Stimulated activated CD8-positive, alpha-beta memory T cell treated with anti-CD3 and anti-CD28 coated beads, Interleukin-4, amount 100 ng/mL, for 1 hour (primary cell): ENCODE measurements at places on chromosomes 1 and 21.

GRCh38 chr1:247268390-247269045, 12.6 kb downstream of the VN1R5 start:
- DNase-seq: no peak

DNA sequence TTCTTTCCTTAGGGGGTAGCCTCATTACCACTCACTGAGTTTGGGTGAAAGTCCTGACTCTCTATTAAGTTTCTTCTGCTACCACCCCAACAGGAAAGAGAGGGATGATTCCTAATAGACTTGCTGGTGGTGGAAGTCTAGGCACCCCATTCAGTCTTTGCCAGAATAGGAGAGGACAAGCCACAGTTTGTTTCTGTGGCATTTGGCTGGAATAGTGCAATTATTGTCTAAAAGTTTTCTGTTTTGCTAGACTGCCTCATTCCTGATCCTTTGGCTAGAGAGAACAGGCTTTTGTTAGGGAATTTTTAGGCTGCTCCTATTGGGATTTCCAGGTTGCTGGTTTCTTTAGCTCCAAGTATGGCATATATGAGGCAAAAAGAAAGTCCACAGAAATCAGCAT, 9.9 kb upstream of the HJV start:
- DNase-seq: no peak

DNA sequence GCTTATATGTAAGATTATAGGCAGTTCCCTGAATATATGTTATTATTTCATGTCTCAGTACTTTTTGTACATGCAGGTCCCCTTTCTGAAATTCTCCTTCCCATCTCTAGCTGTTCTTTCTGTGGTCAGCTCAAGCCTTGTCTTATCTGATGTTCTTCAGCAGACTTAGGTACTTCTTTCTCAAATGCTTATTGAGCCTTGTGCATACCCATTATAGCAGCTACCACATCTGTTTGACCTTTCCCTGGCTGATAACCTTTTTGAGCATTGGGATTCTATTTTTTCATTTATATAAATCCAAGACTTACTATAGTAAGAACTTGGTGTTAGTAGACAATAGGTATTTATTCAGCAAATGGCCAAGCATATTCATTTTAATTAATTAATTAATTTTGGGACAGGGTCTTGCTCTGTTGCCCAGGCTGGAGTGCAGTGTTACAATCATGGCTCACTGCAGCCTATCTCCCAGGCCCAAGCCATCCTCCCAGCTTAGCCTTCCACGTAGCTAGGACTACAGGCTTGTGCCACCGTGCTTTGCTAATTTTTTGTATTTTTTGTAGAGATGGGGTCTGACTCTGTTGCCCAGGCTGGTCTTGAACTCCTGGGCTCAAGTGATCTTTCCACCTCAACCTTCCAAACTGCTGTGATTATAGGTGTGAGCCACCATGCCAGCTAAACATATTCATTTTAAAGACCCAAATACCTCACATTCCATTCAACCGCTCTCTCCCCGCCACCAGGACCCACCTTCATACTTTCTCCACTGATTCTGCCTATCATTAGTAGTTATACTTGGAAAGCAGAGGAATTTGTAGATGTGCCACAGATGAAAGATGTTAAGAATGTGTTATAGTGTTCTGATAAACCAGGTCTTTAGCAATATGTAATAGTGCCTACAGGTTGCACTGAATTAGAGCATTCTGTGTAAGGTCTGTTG, 16.7 kb downstream of the TIPRL start:
- no peak for DNase-seq

- DNase-seq: no peak
Observed at GRCh38 chr1:148166558-148167492, 14.7 kb upstream of the NBPF11 start.

DNA sequence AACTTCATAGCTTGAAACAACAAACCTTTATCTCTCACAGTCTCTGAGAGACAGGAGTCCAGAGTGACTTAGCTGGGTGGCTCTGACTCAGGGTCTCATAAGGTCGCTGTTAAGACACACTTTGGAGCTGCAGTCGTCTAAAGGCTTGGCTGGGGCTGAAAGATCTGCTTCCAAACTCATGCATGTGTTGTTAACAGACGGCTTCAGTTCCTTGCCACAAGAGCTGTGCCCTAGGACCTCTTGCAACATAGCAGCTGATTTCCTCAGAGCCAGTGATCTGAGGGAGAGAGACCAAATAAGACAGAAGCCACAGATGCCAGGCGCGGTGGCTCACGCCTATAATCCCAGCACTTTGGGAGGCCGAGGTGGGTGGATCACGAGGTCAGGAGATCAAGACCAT, 176.8 kb downstream of the DISC1 start:
- no peak for DNase-seq

DNA sequence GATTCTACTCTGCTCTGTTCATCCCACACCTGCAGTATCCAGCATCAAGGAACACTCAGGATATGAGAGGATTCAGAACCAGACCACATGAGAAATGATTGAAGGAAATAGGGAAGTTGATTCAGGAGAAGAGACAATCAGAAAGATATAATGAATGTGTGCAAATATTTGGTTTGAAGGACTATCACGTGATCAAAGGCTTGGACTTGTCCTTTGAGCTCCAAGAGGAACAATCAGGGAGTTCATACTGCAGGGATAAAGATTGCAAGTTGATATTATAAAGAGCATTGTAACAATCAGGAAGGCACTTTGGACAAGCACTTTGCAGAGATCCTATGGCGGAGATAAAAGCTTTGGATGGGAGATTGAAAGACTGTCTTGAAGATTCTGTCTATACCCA, 13.9 kb upstream of the PIGM start:
- no peak for DNase-seq

GRCh38 chr1:107394301-107394700, 253.5 kb downstream of the NTNG1 start:
- no peak for DNase-seq

DNA sequence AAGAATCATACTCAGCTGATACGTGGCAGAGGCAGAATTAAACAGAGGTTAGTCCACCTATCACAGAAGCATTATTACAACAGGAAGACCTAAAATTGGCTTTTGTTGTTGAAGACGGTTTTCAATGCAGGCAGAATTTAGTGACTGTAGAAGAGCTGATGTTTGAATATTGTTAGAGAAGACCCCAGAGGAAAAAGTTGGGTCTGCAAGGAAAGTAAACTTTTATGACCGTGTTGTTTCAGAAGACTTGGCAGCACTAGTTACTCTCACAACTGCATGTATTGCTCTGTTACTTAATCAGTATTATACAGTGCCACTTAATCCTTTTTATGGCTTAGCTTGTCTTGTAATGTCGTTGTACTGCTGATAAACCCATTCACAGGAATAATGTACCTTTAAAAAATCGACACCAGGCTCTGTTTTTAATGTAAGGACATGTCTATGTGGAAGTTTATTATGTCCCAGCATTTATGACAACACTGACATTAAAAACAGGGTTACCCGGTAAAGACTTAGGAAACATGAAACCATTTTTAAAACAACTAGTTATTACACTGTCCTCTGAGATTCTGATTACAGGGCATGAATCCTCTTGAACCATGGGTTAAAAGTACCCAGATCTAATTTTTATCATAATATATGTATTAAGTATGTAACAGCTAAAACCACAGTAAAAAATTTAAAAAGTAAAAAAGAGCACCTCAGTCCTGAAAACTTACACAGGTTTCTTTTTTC, 235.4 kb downstream of the TTLL7 start:
- DNase-seq: no peak

DNA sequence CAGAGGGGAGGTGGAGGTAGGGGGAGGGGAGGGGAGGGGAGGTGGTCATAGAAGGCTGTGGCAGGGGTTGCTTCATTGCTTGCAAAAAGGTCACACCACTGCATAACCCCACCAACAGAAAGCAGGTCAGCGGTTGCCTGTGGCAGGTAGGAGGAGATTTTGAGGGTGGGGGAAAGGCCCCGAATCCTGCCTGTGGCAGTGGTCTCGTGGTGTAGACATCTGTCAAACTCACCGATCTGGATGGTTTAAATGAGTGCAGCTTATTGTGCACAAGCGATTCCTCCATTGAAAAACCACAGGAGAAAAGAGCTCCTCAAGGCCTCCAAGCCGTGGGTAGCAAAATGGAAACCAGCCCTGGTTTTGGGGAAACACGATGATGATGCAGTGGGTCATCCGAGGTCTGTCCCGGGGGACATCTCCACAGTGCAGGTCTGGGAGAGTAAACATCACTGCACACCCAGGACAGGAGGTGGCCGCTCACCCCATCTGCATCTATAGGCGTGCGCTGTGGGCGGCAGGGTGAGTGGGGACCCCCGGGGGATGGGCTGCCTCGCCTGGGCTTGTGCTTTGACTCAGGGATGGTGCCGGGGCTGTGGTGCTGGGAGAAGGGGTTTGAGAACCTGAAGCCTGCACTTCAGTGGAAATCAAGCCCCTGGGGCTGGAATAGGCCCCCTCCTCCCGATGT, 112.3 kb downstream of the CRYAA start:
- no peak for DNase-seq

DNA sequence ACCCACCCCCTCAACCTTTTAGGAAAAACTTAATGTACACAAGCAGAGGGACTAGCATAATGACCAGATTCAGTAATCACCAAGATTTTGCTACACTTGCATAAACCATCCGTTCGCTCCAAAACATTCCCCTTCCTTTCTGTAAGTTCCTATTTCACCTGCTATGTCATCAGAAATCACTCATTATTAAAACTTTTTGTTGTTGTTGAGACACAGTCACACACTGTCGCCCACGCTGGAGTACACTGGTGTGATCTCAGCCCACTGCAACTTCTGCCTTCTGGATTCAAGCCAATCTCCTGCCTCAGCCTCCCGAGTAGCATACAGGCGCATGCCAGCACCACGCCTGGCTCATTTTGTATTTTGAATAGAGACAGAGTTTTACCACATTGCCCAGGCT, 3.4 kb downstream of the MRPL20 start:
- DNase-seq: no peak
